Dorsolateral prefrontal cortex (tissue), 122 donors: ENCODE measurements at places on chromosomes 3 and 15.

GRCh38 chr3:186465508-186465907 lies 78.7 kb downstream of the CRYGS start:
- DNase-seq: no peak

GRCh38 chr3:186318135-186318534 lies 43.9 kb downstream of the DGKG start:
- DNase-seq: no peak

DNA sequence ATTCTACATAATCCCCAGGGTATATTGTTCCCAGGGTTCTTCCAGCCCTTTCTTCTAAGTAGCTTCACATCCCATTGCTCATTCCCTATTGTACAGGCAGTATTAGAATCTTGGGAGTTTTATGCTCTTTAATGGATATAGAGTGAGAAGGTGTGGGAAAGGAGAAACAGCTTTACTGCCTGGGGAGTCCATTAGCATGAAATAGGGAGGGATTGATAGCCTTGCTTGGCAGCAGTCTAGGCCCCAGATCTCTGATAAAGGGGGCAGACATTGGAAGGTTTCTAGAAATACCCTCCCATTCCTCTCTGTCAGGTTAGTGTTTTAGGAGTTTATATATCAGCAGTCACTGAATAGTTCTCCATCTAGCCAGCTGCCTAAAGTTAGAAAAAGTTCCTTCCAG lies 334.3 kb downstream of the UNC13C start:
- DNase-seq: no peak

DNA sequence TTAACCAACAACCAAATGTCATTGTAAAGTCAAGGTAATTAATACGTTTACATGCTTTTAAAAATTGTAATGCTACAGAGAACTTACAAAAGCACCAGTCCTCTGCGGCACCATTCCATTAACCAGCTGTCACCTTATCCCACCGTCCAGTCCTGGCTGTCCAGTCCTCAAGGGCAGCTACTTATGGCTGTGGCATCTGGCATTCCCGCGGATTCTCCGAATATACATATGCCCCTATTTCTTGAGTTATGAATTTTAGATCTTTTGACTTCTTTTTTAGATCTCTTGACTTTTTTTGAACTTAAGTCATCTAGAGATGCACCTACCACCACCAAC lies 382 bp upstream of the POMGNT2 start:
- no peak for DNase-seq

DNA sequence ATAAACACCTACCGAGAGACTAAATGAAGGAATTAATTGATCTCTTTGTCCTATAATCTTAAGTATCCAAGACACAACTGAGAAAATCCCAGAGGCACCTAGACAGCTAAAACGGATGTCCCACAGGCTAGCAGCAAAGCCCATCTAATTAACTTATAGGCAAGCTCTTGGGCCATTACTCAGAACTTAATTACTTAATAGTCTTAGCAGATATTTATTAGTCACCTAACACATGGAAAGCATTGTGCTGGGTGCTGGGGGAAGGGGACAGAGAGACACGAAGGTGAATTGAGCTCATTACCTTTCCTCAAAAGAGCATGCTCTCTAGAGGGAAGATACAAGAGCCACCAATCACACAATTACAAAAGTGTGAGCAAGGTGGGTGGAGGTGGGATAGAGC lies 189.8 kb upstream of the PROK2 start:
- DNase-seq: no peak

- no peak for DNase-seq
These were observed 32.8 kb downstream of the LINGO1 start for GRCh38 chr15:77599899-77600298.

GRCh38 chr3:59820352-59820934 lies 770.6 kb upstream of the CFAP20DC start:
- DNase-seq: no peak

GRCh38 chr3:3177861-3178497 lies 1.5 kb downstream of the CRBN start:
- DNase-seq: no peak

DNA sequence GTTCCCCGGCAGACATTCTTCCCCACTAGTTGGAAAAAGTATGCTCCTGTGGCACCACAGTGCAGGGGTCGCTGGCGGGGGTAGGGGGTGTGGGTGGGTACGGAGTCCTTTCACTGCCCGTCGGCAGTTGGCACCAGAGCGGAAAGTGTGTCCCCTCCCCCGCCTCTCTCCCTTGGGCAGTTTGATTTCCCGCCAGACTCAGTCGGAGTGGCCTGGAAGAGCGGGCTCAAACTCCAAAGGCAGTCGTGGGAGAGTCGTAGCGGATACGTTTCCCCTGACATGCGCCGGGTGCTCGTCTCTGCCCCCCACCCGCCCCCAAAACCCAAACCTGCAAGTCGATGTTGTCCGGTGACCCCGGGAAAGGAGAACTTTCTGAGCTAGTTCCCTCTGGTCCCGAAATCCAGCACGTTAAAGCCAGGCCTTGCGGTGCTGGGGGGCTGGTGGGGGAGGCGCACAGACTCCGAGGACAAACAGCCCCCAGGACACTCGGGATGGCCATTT lies 4.4 kb upstream of the FOXB1 start:
- DNase-seq: no peak

DNA sequence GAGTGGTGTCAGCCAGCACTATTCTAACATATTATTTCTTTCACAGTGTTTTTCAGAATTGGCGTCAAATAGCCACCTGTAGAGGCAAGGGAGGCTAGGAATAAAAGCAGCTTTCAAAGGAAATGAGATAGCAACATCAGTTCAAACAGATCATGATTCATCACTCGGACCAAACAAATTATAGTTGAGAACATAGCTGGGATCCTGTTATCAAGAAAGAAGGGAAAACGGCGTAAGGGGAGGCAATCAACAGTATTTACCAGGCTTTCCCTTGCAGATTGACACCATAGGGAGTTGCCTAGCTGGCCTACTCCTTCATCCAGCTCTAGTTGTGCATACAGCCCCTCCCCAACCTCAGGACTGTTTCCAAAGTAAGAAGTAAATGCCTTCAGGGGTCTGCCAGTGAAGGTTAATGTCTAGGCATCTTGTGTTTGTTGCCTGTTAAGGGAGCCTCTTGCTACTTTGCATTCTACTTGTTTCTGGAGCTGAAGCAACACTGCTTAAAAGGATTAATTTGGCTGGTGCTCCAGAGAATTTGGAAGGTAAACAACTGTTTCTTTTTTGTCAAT lies 286.5 kb downstream of the NSUN3 start:
- no peak for DNase-seq

GRCh38 chr3:52182196-52182595 lies 15.8 kb upstream of the ALAS1 start:
- DNase-seq: no peak

DNA sequence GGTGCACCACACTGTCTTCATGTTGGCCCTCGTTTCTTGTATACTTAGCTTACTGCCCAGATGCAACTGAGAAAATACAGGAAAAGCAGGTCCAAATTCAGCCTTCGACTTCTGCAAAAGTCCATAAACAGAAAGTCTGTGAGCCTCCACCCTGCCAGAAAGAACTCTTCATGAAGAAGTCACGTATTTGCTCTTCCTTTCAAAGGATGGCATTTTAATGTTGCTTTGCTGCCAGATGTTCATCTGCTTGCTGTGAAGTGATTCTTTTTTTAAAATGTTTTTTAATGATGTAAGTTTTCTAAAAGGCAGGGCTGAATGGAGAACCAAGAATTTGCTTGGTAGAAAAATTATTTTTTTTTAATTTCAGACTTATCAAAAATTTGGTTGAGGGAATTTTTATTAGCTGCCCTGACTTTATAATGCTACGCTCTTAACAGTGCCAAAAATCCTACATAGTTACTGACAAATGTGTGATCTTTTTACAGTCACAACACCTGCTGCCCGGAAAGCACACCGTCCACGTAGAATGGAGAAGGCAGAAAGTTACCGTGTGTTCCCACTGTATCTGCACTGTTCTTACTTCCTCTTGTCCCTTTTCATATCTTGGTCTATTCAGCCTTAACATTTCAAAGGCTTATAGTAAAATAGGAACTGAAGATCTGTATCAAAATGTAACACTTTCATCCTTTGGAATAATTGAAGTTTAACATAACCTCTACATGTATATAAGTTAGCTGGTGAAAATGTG lies 136.3 kb downstream of the LRRC28 start:
- DNase-seq: no peak

DNA sequence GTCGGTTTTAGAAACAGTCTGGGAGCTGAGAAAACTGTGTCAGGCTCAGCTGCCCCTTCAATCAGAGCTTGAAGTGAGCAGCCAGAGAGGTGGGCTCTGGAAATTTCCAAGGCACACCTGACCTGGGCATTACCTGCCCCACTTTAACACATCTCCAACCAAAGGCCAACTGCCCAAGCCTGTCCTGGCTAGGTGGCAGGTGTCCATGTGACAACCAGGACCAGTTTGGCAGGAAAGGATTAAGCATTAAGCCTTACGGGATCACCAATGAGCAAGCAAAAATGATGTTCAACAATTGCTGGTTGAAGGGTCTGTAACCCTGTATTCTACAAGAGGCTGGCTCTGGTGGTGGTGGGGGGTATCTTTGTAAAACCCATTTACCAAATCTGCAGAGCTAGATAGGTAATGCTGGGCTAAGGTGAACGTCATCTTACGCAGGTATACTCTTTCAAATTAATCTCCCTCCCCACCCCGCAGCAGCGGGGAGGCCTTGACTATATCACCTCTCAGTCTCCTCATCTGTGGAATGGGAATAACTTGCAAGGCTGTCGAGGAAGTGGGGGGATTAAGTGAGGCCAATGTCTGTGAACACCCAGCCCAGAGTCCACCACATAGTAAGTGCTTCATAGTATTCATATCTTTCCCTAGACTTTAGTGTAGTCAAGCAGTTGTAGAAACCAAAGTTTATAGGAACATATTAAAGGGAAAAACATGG lies 183.2 kb downstream of the MEGF11 start:
- DNase-seq: no peak

- DNase-seq: no peak
These were observed 45.9 kb downstream of the IL5RA start for GRCh38 chr3:3064297-3064696.

- DNase-seq: no peak
These were observed 1.5 kb downstream of the C2CD4A start for GRCh38 chr15:62068071-62068809.
